ENCODE measurements at places on chromosomes 6 and 20. TPM values are rescaled to one million over a fixed set of nuclear protein-coding genes. Genes with fewer than 3 reads are reported as not detected.

DNA sequence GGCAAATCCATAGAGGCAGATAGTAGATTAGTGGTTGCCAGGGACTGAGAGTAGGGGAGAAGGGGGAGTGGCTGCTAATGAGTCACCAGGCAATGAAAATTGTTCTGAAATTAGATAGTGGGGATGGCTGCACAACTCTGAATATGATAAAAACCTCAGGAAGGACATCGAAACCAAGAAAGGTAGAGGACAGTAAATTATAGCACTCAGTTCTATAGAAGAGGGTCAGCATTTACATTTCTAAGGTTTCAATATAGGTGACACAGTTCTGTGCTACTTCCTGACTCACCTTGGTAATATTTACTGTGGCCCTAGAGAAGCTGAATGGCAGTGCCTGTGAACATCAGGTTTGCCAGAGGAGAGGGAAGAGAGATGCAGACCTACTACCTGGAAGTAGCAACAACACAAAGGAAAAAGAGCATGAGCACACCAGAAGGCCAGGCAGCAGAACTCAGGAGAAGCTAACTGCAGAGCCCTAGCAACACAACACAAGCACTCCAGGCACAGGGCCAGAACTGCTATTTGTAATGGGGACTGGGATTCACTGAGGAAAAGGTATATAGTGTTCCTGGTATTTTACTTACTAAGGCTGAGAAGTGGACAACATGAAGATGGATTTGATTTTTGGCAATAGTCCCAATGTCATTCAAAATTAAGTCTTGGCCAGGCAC is 75.9 kb downstream of the PLCG1 start:
- peak; percentile 45 for DNase-seq

- DNase-seq, result peak; percentile 74
Observed at GRCh38 chr6:91566467-91566866, 979.6 kb upstream of the MAP3K7 start.

DNA sequence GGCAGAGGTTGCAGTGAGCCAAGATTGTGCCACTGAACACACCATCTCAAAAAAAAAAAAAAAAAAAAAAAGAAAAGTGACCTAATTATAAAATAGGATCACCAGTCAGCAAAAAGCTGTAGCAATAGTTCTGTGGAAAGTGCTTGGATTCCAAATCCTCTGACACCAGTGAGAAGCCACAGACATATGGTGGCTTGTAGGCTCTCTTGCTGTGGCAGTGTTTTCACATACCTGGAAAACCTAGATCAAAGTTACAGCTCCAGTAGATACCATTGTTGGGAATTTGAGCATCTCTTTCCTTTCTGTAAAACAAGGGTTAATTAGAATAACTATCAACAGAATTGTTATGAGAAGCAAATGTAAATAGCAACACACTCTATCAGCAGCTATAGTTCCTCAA is 4.1 kb downstream of the CCDC170 start:
- DNase-seq, result no peak

DNA sequence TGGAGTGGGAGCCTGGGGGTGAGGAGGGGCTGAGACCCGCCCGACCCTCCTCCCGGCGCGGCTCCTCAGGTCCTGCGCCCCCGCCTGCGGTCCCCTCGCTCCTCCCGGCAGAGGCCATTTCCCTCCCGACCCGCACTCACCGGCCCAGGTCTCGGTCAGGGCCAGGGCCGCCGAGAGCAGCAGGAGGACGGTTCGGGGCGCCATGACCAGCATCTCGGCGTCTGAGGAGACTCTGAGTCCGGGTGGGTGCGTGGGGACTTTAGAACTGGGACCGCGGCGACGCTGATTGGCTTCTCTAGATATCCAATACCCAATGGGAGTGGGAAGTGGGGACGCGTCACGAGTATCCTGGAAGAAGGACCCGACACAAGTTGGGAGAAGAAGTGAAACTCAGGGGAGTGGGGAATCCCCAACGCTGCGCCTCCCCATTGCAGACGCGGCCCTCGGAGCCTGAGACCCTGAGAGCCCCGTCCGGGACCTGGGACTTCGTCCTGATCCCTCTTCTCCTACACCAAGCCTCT is at the start of gene HLA-B:
HLA-B (minus strand) TSS at position 234 of the 521 bp plus-strand sequence; CDS start at position 213, 21 bp downstream.
- DNase-seq, result peak; percentile 73

DNA sequence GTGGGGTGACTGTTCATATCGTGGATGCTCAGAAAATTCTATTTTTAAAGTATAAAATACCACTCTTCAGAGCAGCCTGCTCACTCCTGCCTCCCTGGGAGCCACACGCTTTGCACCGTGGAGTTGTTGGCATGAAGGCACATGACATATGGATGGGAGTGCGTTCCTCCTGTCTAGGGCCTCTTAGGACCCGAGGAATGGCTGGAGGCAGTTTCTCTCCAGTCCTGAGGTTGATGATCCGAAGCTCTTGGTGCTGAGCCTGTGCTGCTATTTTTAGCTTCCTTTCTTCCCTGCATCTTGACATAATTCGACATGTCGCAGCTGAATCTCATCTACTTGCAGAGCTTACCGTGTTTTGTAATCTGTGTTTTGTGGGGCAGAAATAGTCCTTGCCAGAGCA is 73.9 kb downstream of the PHACTR3 start:
- DNase-seq, result no peak

DNA sequence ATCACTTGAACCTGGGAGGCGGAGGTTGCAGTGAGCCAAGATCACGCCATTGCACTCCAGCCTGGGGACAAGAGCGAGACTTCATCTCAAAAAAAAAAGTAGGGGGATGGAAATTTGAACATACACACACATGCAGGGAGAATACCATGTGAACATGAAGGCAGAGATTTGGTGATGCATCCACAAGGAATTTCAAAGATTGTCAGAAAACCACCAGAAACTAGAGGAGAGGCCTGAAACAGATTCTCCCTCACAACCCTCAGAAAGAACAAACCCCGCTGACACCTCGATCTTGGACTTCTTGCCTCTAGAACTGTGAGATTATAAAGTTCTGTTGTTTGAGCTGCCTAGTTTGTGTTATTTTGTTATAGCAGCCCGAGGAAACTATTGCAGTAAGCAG is 125.5 kb downstream of the GPX5 start:
- no peak for DNase-seq

- DNase-seq, result no peak
Observed at GRCh38 chr6:157213907-157214565, 109.3 kb downstream of the TMEM242 start.

GRCh38 chr6:43070028-43070632 is 6.0 kb upstream of the PTK7 start:
- DNase-seq, result peak; percentile 52

DNA sequence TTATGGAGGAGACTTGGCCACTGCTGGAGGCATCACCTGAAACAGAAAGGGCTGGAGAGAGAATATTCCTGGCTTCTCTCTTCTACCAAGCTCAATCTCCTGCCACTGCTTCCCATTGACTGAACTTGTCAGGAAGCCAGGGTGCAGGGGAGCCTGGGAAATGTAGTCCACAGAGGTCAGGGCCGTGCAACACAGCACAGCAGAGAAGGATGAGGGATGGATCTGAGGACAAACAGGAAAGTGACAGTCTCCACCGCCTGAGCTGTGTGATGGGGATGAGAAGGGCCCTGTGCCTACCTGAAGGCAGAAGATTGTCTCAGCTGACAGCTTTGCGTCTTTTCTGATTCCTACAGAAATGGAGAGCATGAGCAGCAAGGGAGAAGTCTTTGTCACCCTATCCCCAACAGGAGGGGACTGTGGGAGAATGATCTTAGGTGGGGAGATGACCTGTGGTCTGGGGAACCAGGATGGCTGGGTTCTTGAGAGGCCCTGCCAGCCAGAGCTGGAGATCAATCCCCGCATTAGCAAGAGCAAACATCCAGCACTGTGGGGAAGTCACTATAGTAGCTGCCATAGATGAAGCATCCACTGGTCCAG is 114.2 kb downstream of the SNX5 start:
- no peak for DNase-seq

DNA sequence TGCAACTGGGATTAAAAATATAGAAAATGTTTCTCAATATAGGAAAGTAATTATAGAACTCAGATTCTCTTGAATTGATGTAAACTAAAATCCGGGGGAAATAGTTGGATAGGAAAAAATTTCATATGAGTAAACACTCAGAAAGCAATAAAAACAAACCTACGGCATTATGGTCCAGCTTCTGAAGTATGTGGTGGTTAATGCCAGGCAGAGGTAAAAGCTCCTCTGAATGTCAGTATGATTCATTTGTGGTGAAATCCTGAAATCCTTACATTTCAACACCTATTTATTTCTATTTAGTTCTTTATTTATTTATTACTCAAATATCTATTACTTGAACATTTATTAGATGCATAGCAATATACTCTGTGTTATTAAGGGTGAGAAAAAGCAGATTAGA is 145.1 kb downstream of the RIMS1 start:
- peak; percentile 31 for DNase-seq

- DNase-seq, result no peak
Observed at GRCh38 chr6:63268574-63268973, 51.2 kb downstream of the LGSN start.

- DNase-seq, result no peak
Observed at GRCh38 chr6:144335914-144336313, 50.8 kb downstream of the UTRN start.

GRCh38 chr6:28003661-28004060 is 46.6 kb downstream of the OR2B6 start:
- DNase-seq, result no peak

GRCh38 chr20:23937303-23938117 is 51.1 kb downstream of the GGTLC1 start:
- DNase-seq, result no peak

DNA sequence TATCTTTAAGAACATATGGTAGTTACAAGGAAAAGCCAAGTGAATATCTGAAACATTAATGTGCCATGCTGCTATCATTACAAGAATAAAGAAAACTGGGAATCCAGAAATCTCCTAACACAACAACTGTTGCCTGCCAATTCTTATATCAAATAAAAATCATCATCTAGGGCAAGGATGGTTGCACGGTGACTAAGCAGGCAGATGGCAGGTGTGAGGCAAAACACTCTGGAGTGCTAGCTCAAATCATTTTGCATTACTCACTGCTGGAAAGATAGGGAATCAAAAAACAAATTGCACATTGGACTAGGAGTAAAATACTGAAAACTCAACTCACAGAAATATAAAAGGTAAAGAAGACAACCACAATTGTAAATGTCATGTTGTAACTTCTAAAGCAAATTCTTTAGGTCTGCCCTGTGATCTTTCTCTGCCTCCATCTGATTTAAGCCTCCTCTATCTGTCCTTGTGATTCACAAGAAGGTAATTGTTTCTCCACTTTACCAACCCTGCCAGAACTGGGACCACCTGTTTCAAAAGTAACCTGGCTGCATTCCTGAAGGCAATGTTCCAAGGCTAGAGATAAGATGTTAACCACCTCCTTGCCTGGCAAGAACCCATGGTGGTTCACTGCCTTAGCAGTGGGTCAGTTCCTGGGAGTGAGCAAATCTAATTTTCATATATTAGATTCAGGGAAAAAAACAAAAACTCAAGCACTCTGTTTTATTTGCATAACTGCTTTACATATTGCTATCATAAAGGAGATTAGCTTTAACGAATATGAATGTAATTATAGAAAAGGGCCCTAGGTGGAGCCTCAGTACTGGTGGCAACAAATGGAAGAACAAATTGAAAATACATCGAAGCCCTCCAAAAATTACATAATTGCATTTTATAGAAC is 33.1 kb upstream of the LCA5 start:
- DNase-seq, result peak; percentile 87

- DNase-seq, result peak; percentile 75
Observed at GRCh38 chr6:134925800-134926199, 24.1 kb downstream of the ALDH8A1 start.

DNA sequence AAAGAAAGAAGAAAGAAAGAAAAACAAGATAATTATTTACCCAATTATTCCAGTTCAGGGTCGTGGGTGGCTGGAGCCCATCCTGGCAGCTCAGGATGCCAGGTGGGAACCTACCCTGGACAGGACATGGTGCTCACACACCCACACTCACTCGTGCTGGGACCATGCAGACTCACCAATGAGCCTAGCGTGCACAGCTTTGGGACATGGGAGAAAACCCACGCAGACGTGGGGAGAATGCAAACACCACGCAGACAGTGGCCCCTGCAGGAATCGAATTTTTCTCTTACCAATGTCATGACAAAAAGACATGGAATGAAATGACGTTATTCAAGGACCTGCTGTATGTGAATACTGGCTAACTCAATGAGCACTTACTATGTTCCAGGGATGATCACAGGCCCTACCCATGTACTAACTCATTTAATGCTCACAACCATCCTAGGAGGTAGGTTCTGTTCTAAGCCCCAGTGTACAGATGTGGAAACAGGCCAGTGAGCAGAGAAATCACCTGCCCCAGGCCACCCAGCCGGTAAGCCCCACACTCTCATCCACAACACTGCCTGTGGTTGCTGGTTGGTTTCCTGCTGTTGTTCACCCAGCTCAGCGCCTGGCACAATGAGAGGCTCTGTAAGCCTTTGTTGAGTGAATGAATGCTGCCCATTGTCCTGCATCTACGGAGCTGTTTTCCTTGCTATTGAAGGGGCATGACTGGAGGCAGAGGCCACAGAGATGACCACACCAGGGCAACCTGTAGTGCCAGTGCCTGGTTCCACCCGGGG is 6.8 kb upstream of the PI16 start:
- no peak for DNase-seq

GRCh38 chr20:34535857-34536256 is 19.6 kb downstream of the DYNLRB1 start:
- DNase-seq, result no peak

- DNase-seq, result peak; percentile 34
Observed at GRCh38 chr20:17680836-17681725, 961 bp downstream of the RRBP1 start.

The TMEM14B gene
- 52.8 TPM for total RNA-seq

The EBF4 gene
- total RNA-seq, result 4.1 TPM

The TEAD3 gene
- 75.5 TPM for total RNA-seq

The GABRR1 gene
- total RNA-seq, result not detected

The C6orf141 gene
- total RNA-seq, result 0.55 TPM

The PRDM13 gene
- not detected for total RNA-seq

The GRIK2 gene
- 2.5 TPM for total RNA-seq

The HLA-DQB2 gene
- not detected for total RNA-seq
